Activated CD4-positive, CD25-positive, alpha-beta regulatory T cell (primary cell): ENCODE measurements at places on chromosomes 2 and 18.

DNA sequence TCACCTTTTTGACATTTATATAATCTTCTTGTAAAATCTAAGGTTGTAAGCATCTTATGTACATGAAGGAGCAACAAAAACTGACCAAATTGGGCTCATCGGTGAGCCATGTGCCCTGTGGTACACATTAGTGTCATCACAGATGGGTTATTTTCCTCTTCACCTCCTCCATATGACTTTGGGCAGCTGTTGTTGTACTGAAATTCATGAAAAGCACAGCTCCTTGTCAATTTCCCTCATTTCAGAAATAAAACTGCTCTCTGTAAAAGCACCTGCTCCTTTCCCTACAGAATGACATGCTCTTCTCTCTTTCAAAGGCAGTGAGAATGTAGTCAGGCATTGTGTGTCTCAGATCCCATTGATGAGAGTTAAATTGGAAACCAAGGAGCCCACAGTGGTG, 42.0 kb downstream of the DTNA start:
- no peak for DNase-seq

GRCh38 chr2:174510583-174511189, 23.9 kb upstream of the GPR155 start:
- DNase-seq: no peak

DNA sequence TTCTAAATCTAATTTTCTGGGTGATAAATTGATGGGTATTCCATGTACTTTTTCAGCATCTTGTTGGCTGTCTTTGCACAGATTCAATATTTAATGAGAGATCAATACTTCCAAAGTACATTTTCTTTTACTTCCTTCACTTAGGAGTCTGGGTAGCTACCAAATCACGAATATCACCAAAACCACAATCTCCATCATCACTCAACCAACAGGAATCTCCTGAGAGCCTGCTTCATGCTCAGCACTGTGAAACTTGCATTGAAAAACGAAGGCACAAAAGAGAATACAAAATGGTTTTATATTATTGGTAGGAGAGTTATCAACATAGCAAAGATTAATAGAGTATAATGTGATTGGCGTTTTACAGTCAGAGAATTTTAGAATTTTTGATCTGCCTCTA, 261.5 kb upstream of the DSEL start:
- DNase-seq: no peak

- no peak for DNase-seq
These were observed 158.5 kb upstream of the NOSTRIN start for GRCh38 chr2:168643979-168644378.

GRCh38 chr2:196365923-196366322, 194.5 kb upstream of the STK17B start:
- no peak for DNase-seq

DNA sequence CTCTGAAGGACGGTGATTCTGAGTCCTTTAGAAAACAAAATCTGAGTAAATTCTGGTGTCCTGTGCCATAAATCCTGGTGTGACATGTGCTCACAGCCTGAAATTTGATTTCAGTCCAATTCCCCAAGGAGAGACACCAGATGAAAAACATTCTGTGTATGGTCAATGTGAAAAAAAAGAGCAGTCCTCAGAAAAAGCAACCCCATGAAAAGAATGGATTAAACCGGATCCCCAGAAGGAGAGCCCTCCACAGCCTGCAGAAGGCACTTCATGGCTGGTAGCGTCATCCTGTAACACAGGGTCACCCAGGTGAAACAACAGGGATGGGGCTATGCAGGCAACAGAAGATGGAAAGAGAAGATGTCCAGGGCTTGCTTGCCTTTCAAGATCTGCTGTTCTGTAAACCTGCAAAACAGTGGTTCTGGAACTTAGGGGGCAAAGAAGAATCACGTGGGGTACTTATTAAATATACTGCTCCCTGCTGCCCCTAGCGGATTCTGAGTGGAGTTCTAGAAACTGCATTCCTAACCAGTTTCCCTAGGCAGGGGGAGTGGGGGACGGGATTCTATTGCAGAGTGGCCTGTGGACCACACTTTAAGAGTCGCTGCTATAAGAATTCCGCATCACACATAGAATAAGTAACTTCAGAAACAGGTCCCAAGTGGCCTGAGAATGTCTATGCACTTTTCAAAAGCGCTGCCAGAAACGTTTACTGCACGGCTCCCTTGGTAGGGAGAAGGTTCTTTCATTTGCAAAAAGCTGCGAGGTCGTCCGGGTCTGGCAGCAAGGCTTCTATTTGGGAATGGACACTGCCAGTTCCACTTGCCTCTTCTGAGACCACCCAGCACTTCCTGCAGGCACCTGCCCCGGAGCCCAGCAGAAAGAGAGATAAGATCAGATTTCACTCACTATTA, 118.9 kb upstream of the ARL5A start:
- DNase-seq: no peak

- DNase-seq: no peak
These were observed 34.7 kb downstream of the RBKS start for GRCh38 chr2:27855476-27855875.

GRCh38 chr2:195382186-195382585, 274.8 kb upstream of the SLC39A10 start:
- DNase-seq: no peak

DNA sequence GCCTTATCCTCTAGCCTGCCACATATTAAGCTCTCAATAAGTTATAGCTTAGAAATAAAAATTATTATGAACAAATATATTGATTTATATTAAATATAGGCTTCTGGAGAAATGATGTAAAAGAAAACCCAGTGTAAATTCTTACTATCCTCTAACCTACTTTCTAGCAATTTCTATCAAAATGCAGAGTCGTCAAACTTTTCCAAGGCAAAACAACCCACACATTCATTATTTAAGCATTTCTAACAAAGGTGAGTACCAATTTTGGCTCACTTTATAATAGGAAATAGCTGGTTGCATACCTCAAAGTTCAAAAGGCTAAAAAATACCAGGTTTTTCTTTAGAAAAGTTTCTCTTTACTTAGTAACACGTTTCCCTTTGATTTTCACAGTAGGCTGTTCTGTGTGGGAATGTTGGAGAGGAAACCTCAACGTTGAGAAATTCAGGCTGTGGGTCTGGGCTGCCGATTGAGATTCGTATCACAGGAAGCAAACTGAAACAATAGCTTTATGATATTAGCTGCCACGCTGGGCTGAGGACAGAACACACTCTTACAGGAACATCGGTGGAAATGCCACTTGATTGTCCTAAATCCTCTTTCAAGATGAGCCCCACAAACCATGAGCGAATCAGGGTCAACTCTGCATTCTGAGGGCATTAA, 53.0 kb downstream of the EPAS1 start:
- no peak for DNase-seq

GRCh38 chr2:119339562-119339923, 27.1 kb downstream of the C2orf76 start:
- DNase-seq: no peak

DNA sequence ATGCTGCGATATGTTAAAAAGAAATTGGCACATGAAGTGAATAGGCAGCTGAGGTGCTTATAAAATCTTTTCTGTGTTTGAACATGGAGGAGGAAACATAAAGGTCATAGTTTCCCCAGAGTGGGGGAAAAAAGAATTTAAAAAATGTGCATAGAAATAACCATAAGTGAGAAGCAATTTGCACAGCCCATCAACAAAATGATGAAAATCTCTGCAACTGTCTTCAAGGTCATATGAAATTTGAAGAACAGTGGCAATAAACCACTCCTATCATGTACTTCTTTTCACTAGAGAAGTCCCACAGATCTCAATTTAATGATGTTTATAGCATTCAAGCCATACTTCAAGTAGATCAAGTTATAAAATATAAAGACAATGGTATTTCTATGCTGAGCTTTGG, 46.7 kb upstream of the ZNF804A start:
- DNase-seq: no peak

GRCh38 chr2:174683392-174683759, 80.9 kb downstream of the CHRNA1 start:
- DNase-seq: no peak

DNA sequence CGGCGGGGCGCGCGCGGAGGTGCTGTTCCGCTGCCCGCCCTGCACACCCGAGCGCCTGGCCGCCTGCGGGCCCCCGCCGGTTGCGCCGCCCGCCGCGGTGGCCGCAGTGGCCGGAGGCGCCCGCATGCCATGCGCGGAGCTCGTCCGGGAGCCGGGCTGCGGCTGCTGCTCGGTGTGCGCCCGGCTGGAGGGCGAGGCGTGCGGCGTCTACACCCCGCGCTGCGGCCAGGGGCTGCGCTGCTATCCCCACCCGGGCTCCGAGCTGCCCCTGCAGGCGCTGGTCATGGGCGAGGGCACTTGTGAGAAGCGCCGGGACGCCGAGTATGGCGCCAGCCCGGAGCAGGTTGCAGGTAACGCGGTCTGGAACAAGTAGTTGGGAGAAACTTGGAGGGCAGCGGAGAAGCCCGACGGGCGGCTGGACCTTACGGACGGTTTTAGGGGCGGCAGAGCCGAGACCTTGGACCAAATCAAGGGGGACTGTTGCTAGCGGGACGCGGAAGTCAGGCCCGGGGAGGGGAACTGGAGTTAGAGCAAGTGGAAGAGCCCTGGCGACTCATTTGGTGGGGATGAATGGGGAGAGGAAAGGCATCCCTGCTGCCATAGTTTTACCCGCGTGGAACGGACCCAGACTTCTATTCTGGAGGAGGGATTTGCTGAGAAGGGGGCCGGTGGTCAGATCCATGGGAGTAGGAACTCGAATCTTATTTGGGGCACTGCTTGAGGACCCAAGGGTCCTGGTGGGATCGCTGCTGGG, 573 bp downstream of the IGFBP2 start:
- no peak for DNase-seq

DNA sequence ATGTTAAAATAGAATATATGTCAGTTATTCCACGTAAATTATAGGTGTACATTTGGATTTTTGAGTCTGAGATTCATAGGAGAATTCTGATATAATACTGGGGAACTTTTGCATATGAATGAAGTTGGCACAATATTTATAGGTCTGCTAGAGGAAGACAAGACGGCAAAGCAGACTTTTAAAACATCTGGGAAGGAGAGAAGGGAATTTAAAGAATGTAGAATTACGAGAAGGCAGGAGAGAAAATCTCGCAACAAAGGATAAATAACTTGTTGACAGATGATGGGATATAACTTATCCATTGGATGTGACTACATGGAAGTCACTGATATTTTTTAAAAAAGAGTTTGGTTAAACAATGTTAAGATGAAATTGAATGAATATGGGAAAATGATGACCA, 615.6 kb downstream of the ERBB4 start:
- DNase-seq: no peak

- no peak for DNase-seq
These were observed 122.5 kb downstream of the ASXL3 start for GRCh38 chr18:33700513-33700976.

DNA sequence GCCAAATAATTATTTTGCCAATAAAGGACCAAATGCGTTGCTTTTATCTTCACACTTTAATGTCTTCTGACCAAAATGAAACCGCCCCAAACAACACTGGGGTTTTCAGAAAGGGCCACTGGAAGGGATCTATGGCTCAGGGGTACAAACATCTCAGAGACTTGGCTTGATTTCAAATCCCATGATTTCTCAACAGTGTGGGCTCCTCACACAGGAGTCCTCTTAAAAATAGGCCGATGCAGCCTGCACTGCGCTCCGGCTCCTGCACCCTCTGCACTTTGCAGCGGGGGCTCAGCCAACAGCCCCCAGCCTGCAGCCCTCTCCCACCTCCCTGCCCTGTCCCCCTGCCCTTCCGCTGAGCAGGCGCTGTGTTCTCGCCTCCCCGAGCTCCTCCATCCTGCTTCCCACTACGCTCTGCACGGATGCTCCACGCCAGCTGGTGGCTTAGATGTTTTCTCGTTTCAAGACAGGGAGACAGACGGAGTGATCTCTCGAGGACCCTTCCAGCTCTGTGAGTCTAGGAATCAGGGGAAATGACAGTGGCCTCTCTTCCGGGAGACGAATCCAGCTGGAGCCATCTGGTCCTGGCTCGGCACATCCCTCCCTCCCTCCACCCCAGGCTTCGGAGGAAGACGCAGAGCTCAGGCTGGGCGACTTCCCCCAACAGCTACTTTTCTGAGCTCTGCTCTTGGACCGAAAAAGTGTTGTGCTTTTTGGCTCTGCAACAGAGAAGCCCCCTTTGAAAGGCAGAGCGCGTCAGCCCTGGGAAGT, 71.4 kb downstream of the KCNF1 start:
- no peak for DNase-seq

- DNase-seq: no peak
These were observed 10.9 kb downstream of the PTPN18 start for GRCh38 chr2:130366720-130367119.

- DNase-seq: no peak
These were observed 280.9 kb upstream of the FANCL start for GRCh38 chr2:58521803-58522554.

GRCh38 chr18:62939926-62940325, 224.6 kb downstream of the PHLPP1 start:
- DNase-seq: no peak

DNA sequence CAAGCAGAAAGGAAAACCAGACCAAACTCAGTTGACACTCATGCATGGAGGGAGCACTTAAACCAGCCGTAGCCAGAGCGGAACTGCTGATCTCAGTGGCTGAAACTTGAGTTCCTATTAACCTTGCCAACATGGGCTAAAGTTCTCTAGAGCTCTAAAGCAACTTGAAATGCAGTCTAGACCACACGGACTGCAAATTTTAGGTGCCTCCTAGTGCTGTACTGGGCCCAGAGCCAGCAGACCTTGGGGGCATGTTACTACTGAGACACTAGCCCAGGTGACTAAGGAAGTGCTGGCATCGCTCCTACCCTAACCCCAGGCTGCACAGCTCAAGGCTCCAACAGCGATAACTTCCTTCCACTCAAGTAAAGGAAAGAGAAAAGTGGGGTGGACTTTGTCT, 236.5 kb downstream of the AKAIN1 start:
- DNase-seq: no peak

DNA sequence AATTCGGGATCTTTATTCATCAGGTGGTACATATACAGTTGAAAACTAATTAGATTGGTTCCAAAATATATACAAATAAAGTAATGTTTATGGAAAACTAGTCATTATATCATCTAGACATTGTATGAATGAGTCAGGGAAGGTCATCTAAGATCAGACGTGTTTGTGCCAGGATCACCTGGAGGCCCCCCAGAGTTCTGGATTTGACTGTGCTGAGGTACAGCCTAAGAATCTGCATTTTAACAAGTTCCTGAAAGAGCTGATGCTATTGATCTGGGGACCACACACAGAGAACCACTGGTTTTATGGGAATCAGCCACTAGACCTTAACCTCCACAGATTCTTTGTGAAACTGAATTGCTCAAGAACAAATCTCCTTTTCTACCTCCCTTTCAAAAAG, 43.2 kb downstream of the PARD6G start:
- no peak for DNase-seq

DNA sequence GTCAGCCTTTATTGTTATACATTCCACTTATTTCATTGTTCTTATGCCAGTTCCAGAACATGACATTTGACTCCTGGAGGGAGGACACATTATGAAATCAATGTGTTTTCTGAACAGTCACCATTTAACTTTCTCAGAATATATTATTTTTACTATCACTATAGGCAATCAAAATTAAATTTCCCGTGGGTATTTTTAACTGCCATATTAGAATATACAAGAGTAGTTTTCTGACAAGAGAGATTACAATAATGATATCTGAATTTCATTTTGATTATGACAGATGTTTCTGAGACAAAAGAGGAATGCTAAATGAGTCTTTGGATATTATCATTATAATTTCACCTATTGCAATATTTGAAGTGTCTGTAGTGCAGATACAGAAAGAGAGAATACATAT, 64.4 kb upstream of the FSIP2 start:
- DNase-seq: no peak
